ENCODE measurements at places on chromosomes 5 and 9.

GRCh38 chr9:123947326-123947725, 17.4 kb upstream of the DENND1A start:
- no peak for DNase-seq

DNA sequence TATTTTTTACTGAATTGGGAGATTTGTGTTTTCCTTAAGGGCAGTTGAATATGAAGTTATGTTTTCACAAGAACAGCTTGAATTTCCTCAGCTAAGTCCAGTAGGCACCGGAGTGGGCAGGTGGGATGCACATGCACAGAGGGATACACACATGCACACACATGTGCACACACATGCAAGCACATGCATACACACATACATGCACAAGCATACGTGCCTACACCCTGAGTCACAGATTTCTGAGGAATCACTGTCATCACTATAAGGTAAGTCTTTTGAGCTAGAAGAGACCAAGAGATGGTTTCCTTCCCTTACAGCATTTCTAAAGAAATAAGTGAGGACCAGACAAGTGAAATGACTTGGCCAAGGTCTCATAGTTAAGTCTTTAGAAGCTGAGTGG, 8.7 kb downstream of the ENTREP1 start:
- DNase-seq = no peak

DNA sequence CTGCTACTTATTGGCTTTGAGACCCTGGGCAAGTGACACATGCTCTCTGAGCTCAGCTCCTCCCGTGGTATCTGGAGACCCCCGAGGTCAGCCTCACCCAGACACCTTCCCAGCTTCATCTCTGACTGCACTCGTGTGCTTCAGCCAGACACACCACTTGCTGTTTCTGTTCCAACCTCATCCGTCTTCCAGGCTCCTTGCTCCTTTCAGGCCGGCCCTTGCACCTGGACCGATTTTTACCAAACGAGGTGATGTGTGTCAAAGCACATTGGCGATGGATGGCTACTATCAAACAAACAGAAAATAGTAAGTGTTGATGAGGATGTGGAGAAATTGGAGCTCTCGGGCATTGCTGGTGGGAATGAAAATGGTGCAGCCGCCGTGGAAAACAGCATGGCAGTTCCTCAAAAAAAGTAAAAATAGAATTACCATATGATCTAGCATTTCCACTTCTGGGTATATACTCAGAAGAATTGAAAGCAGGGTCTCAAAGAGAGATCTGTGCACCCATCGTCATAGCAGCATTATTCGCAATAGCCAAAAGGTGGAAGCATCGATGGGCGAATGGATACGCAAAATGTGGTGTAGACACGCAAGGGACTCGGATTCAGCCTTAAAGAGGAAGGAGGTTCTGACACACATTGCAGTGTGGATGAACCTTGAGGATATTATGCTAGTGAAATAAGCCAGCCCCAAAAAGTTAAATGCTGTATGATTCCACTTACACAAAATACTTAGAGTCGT, 96.1 kb upstream of the IER5L start:
- no peak for DNase-seq

DNA sequence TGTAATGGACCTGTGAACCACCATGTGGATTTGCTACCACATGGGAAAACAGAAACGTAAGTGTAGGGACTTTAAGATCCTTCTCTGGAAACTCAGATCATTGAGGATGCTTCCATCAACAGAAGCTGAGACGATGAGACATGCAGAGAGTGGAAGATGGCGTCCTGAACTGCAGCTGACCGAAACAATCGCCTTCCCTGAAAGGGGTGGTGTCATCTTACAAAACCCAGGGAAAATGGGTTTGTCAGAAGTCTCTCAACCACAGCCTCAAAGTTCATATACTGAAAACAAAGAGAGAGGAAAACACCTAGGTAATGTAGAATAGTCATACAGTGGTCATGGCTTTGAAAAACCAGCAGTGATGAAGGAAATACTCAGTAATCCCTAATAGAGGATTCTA, 6.6 kb upstream of the PTPN3 start:
- DNase-seq = no peak

GRCh38 chr9:21056931-21057330, 20.8 kb downstream of the IFNB1 start:
- no peak for DNase-seq

DNA sequence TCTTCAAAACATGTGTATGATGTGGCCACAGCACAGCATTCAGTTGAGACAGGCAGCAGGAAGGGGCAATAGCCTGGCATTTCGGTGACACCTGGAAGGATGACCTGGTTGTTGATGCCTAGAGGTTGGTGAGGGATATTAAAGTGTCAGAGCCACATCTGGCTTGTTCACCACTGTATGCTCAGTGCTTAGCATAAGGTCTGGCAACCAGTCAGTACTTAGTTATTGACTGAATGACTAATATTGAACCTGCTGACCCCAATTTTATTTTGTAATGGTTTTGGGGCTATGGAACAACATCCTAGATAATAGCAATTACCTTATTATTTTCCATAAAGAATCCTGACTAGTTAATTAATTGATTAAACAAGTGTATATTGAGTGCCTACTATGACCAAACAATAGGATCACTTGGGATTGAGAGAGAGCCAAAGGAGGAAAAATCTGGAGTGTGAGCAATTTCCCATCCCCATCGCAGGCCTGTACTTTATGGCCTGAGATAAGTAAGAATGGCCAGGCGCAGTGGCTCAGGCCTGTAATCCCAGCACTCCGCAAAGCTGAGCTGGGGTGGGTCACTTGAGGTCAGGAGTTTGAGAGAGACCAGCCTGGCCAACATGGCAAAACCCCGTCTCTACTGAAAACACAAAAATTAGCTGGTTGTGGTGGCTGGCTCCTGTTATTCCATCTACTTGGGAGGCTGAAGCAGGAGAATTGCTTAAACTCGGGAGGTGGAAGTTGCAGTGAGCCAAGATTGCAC, 85.4 kb upstream of the PLPP1 start:
- DNase-seq = no peak

DNA sequence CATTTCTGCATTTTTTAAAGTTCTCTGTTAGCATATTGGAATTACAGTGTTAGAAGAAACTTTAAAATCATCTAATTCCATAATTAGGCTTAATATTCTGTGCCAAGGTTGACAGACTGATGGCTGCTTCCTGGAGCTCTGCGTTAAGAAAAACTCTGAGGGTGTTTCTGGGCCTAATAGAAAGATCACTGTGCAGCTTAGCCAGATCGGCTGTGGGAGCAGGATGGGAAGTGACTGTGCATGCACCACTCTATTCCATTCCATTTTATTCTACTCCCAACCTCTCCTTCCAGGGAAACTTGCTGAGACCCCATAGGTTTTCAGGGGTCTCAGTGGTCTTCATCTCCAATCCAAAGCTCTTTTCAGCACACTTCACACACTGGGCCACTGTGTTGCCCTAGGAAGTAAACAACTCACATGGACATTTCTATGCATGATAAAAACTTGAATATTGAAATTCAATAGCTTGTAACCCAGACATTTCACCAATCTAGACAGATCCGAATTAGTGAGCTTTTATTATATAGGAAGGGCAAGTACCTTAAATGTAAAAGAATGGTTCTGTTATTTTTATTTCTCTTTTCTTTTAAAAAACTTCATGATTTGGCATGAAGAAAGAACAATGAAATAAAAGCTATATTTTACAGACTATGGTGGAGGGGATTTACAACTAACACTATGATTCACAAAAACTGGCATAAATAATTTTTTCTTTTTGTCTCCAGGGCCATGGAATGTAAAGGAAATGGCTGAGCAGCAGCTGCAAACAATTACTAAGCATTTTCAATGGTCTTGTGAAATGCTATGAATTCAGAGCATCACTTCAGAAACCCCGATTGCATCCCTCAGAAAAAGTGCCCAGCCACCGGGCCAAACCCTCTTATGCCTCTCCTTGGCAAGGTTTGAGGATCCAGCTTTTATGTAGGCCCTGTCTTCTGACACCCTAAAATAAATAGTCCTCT, 51.4 kb upstream of the DAB2 start:
- DNase-seq = no peak

DNA sequence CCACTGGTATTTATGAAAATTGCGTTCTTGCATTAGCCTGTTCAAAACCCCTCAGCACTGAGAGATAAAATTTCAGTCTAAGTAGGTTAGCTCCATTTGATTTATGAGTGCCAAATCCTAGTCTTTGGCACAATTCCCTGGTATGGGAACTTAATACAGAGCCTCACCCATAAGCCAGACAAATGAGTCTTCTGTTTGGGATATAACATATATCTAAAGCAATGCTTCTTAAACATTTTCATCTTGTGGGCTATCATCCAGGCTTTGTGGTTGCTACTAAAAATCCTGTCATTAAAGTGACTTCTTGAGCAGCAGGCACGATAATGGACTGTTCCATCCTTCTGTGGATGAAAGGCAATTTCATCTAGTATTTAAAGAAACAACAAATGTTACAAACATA, 419.5 kb upstream of the ACTBL2 start:
- no peak for DNase-seq

DNA sequence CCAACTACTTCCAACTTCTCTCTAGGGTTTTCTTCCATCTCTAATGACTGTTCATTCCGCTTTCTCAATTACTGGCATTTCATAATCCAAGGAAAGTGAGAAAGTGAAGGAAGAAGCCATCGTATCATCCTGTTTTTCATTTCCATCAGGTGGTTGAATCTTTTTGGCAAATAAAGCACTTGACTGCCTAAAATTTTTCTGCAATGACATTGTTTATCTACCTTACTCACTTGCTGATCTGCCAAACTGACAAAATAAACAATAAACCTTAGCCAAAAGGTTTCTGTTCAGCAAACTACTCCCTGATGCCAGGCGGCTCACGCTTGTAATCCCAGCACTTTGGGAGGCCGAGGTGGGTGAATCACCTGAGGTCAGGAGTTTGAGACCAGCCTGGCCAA, 18.4 kb downstream of the FNBP1 start:
- no peak for DNase-seq

DNA sequence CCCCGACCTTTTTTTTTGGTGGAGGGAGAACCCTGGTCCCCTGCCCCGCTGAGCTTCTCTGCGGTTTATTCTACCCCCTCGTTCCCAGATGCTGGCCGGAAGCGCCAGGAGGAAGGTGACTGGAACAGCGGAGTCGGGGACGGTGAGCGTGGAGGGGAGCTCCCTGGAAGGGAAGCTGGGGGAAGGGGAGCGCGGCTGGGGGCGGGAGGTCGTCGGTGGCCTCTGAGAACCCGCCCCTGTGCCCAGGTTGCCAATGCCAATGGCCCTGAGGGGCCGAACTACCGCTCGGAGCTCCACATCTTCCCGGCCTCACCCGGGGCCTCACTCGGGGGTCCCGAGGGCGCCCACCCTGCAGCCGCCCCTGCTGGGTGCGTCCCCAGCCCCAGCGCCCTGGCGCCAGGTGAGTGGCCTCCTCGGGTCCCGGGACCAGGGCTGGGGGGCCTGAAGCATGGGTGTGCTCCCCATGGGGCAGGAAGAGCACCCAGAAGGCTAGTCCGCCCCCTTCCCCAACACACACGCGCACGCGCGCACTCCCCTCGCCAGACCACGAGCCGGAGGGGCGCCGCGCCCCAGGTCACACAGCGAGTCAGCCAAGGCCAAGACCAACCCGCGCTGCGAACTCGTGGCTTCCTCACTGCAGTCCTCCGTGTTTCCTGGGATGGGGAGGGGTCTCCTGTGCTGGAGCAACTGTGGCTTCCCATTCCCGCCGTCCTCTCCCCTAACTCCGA, 10.6 kb downstream of the MYOZ3 start:
- DNase-seq = no peak

DNA sequence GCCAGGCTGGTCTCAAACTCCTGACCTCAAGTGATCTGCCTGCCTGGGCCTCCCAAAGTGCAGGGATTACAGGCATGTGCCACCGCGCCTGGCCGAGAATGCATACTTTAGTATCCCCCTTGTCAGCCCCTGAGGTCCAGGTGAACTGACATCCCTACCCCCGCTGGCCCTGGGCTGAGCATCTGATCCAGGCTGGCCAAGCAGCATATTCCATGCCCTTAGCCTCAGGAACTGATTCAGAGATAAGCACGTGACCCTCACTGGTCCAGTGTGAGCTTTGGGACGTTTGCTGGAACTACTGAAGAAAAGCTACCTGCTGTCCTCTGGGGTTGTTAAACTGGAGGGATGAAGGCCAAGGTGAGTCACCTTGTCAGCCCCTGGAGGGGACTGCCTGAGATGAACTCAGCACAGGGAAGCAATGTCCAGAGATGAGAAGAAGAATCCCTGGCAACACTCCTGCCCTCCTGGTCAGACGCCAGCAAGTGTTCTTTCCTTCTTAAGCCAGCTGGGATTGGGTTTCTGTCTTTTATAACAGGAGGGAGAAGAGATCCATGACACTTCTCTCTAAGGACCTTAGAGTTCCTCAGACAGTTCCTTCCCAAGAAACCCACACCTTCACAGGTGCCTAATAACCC, 59.1 kb upstream of the FBXW11 start:
- DNase-seq = no peak

GRCh38 chr5:76365561-76365960, 37.5 kb upstream of the IQGAP2 start:
- DNase-seq = no peak
